IMR-90 (cell line): ENCODE measurements at places on chromosomes 3 and 15.

DNA sequence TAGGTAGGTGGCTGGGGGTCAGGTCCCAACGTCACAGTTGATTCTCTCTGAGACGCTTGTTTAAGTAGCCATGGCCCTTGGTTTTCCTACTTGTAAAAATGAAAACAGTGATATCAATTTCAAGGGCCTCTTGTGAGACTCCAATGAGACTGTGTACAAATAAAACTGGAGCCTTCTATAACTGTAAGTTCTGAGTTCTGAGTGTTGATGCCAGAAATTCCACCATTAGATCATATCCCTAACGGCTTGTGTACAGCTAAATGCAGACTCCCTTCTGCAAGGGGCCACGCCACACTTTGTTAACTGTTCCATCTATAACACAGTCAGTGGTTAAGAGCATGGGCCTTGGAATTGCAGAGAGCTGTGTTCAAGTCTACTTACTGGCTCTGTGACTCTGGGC is 267.3 kb downstream of the TLE3 start:
- H3K4me1 ChIP-seq = peaks cover 13% of the 10 kb centered on the region
- no peak overlapping the region for H3K4me3 ChIP-seq
- peaks cover 38% of the 10 kb centered on the region for H3K27me3 ChIP-seq
- DNase-seq = no peak
- H3K27ac ChIP-seq = no peak overlapping the region
- no peaks in the 10 kb centered on the region for H3K36me3 ChIP-seq

DNA sequence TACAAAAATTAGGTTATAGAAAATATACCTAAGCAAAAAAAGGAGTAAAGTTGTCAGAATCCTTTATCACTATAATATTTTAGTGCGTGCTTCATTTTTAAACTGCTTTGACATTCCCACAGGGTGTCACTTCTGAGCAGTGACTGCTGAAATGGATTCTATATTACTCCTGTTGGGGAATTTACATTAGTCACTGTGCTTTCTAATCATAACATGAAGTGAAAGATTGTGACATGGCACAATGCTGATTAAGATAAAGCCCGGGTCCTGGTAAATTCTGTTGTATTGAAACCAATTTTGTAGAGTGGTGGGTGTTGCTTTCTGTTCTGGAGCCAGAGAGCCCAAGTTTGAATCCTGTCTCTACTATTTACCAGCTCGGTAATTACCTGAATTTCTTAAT is 36.4 kb upstream of the EHHADH start:
- DNase-seq = no peak
- H3K36me3 ChIP-seq = 0 out of 2 replicates have a peak, but pooled peaks cover 3% of the 10 kb centered on the region
- H3K27ac ChIP-seq = no peak overlapping the region
- no peaks in the 10 kb centered on the region for H3K4me1 ChIP-seq
- H3K4me3 ChIP-seq = no peak overlapping the region

DNA sequence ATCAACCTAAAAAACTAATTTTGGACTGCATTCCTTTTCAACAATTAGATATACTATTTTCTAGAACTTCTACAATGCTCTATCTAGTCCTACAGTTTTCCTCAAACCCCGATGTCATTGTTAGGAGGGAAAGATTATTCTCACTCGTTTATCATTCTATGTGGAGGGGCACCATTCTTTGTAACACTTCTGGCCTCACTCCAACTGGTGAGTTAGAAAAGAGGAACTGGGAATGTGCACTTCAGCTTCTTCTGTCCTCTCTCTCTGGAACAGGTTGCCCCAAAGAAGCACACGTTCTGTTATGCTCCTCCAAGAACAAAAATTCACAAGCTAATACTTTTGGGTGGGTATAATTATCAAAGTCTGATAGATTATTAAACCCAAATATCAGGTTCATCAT is 137.9 kb downstream of the UACA start:
- H3K36me3 ChIP-seq = no peaks in the 10 kb centered on the region
- no peak for DNase-seq
- no peak overlapping the region for H3K4me3 ChIP-seq

DNA sequence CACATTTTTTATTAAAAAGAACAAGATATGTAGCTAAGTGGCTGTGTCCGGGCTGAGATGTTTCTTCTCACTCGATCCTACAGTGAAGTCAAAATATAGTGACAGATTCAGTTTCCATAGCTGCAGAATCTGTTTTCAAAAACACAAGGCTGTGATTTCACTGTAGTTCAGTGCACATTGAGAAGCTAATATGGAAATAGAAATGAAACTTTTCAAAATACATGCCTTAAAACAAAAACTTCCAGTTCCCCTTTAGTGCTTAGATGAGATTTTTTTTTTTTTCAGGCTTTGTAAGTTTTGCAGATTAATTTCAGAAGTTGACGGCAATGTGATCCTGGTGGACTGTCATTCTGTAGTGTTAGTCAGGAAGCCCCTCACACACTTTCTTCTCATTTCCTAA is 23.8 kb upstream of the TRAK1 start:
- peak; percentile 63 for DNase-seq
- no peak overlapping the region for H3K4me3 ChIP-seq
- peak overlapping the region; percentile 34; the same call in 1 of the 2 replicates for H3K27ac ChIP-seq
- H3K36me3 ChIP-seq = no peaks in the 10 kb centered on the region

GRCh38 chr3:127762077-127762786 is 60.1 kb downstream of the MGLL start:
- H3K4me1 ChIP-seq = peaks cover 21% of the 10 kb centered on the region
- no peaks in the 10 kb centered on the region for H3K27me3 ChIP-seq
- H3K4me3 ChIP-seq = no peak overlapping the region
- H3K27ac ChIP-seq = no peak overlapping the region
- peaks cover 7% of the 10 kb centered on the region for H3K36me3 ChIP-seq

- peaks cover 9% of the 10 kb centered on the region for H3K4me1 ChIP-seq
- H3K36me3 ChIP-seq = peaks cover 3% of the 10 kb centered on the region; the same call in 1 of the 2 replicates
- no peaks in the 10 kb centered on the region for H3K27me3 ChIP-seq
- DNase-seq = peak; percentile 67
These were observed 17.6 kb downstream of the ACAD11 start for GRCh38 chr3:132641837-132642538.

- H3K36me3 ChIP-seq = no peaks in the 10 kb centered on the region
- no peaks in the 10 kb centered on the region for H3K27me3 ChIP-seq
- H3K4me3 ChIP-seq = no peak overlapping the region
- DNase-seq = peak; percentile 97
These were observed 38.0 kb downstream of the SHC4 start for GRCh38 chr15:48925714-48926223.

DNA sequence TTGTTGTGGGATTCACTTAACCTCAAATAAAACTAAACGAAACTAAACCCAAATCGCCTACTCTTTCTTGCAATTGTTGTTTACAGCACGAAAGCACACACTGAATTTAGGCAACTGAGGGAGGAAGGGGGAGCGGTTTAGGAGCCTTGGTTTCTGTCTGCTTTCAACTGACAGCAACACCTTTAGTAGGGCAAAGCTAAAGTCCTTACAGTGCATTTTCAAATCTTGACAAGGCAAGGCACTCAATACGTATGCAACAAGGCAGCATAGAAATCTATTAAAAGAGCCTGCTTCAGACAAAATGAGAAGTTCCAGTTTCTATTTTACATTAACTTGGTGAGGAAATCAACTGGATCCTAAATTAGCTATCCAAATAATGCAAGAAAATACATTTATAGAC is 174.6 kb downstream of the CHST2 start:
- peaks cover 3% of the 10 kb centered on the region; the same call in 1 of the 2 replicates for H3K27me3 ChIP-seq
- DNase-seq = no peak
- no peaks in the 10 kb centered on the region for H3K36me3 ChIP-seq
- no peaks in the 10 kb centered on the region for H3K4me1 ChIP-seq
- H3K27ac ChIP-seq = no peak overlapping the region

GRCh38 chr3:55169161-55169560 is 241.3 kb upstream of the LRTM1 start:
- H3K4me1 ChIP-seq = peaks cover 38% of the 10 kb centered on the region
- no peaks in the 10 kb centered on the region for H3K36me3 ChIP-seq
- peak overlapping the region; percentile 98 for H3K27ac ChIP-seq
- no peak for DNase-seq
- H3K27me3 ChIP-seq = no peaks in the 10 kb centered on the region

- no peaks in the 10 kb centered on the region for H3K27me3 ChIP-seq
- no peaks in the 10 kb centered on the region for H3K36me3 ChIP-seq
- H3K27ac ChIP-seq = no peak overlapping the region
- no peak for DNase-seq
These were observed 6.7 kb downstream of the P2RY12 start for GRCh38 chr3:151377768-151378385.

GRCh38 chr3:32492684-32493436 is 9.8 kb downstream of the CMTM6 start:
- H3K36me3 ChIP-seq = 0 out of 2 replicates have a peak, but pooled peaks cover 3% of the 10 kb centered on the region
- H3K4me3 ChIP-seq = no peak overlapping the region
- peaks cover 9% of the 10 kb centered on the region for H3K4me1 ChIP-seq
- H3K27me3 ChIP-seq = no peaks in the 10 kb centered on the region
- H3K27ac ChIP-seq = no peak overlapping the region
- DNase-seq = peak; percentile 46
